ENCODE measurements at places on chromosomes 5 and 9.

- no peak for DNase-seq
Measured at GRCh38 chr9:136345281-136346156, 18.0 kb downstream of the DNLZ start.

- no peak for DNase-seq
Measured at GRCh38 chr5:126831156-126831555, 54.2 kb downstream of the LMNB1 start.

DNA sequence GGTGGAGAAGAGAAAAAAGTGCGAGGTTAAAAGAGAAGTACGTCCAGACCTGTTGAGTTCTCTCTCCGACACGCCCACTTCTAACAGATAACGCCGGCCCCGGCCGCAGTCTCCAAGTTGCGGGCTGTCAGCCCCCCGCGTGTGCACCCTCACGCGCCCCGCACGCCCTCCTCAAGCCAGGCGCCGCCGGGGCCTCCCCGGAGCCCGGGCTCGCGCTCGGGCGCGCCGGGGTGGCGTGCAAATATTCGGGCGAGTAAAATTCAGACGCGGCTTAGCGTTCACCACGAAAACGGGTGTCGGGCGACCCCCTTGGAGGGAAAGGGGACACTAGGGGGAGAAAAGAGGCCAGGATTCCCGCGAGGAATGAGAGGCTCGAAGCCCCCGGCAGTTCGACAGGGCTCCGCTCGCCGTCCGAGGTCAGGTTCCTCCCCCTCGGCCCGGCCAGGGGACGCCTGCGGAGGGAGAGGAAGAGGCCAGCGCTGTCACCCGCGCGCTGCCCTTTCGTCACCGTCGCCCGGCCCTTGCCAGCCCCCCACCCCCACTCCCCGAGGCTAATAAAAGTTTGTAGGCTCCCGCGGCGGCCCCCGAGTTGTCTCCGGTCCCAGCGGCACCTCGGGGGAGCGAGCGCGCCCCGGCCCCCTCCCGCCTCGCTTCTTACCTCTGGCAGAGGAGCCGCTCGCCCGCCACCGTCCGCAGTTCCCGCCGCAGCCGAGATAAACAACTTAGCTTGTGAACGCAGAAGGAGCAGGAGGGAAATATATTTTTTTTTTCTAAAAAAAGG lies 743 bp downstream of the NR3C1 start:
- no peak for DNase-seq

DNA sequence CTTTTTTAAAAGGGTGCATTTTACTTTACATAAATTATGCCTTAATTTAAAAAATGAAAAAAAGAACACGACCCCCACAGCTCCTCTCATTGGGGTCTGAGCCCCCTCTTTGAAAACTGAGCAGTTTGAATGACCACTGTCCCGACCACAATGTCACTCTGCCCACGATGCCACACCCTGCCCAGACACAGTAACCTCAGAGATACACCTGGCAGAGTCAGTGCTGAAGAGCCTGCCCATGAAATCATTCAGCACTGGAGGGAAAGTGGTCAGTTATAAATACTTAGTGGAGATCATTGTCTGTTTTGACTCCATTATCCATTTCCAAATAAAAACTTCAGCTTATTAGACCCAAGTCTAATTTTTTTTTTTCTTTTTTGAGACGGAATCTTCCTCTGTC lies 49.3 kb downstream of the DNAJC21 start:
- DNase-seq, result no peak

- DNase-seq, result no peak
Measured at GRCh38 chr5:119344231-119344630, 11.6 kb upstream of the TNFAIP8 start.

DNA sequence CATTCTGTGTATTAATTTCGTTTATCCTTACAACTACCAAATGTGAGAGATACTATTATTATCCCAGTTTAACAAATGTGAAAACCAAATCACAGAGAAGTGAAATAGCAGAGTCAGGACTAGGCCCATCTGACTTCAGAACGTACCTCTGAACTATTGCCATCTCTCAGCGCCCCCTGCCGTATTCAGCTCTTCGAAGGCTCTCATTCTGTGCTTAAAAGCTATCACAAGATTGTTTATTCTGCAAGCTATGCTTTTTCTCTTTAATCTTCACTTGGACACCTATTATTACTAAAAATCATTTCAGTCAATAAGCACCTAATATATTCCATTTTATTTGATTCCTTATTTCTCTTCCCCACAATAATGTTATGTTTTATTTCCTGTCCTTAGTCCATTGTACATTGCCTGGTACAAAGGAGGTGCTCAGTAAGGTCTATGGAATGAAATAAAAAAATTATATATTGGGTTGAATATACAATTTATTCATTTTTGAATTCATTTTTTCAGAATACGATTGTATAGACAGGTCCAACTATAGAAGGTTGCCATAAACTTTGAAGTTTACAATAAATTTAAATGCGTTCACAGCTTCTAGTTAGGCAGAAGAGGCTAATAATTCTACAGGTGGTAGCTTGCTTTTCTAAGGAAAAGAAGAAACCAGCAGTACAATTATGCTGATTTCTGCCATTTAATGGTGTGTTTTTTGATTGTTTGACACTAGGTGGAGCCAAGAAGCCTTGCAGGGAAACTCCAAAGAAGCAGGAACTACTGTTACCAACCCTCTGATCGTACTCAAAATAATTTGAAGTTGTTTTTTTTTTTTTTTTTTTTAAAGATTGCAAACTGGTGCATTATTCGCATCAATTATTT lies 202.2 kb upstream of the DMRTA1 start:
- DNase-seq, result no peak

DNA sequence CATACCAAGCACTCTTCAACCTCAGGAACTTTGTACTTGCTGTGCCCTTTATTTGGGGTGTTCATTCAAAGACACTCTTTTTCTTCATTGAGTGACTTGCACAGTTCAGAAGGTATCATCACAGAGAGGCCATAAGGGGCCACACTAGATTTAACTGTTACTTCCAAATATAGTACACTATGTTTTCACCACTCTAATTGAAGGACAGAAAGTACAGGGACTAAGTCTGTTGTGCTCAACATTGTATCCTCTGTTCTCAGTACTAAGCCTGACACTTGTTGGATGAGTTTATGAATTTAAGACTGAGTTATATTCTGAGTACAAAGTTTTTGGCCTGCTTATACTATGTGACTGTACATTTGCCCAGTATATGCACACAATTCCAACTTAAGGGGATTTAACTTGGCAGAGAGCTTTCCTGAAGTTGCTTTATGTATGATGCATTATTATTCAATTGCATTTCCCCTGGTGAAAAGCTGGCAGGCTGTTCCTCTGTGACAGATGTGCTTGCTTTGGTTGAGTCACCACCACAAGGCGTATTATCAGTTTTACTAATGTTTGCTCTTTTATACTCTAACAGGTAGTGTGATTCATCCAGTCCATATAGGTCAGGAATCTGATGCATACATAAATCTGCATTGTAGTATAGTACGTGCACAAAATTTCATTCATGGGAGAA lies 714.8 kb downstream of the TLR4 start:
- DNase-seq, result no peak

DNA sequence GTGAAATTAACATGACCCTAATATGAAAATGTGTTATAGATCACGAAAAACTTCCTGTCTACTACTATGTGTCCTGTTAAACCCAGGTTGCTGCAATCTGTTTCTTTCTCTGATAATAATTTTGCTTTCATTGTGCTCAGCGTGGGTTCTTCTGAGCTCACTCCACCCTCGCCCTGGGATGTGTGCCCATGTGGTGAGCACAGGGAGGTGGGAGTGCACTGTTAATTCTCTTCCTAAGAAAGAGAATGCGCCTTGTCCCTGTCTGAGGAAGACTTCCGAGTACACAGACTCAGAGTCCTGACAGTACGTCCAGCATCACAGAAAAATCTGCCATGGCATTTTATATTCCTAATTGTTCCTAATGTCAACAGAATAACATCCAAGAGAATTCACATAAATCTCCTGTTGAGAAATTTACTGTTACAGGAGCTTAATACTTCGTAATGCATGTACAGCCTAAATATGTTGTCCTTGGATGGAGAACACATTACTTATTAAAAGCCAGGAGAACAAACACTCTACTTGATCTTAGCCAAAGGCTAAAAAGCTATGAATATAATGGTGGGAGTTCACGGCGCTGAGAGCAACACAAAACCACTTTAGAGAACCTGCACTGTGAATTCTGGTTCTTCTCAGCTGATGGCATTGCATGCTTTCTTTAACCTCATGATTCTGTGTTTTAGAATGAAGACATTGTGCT lies 102.6 kb downstream of the PDE4D start:
- no peak for DNase-seq

GRCh38 chr5:98372351-98372750 lies 401.1 kb upstream of the RGMB start:
- DNase-seq, result no peak

DNA sequence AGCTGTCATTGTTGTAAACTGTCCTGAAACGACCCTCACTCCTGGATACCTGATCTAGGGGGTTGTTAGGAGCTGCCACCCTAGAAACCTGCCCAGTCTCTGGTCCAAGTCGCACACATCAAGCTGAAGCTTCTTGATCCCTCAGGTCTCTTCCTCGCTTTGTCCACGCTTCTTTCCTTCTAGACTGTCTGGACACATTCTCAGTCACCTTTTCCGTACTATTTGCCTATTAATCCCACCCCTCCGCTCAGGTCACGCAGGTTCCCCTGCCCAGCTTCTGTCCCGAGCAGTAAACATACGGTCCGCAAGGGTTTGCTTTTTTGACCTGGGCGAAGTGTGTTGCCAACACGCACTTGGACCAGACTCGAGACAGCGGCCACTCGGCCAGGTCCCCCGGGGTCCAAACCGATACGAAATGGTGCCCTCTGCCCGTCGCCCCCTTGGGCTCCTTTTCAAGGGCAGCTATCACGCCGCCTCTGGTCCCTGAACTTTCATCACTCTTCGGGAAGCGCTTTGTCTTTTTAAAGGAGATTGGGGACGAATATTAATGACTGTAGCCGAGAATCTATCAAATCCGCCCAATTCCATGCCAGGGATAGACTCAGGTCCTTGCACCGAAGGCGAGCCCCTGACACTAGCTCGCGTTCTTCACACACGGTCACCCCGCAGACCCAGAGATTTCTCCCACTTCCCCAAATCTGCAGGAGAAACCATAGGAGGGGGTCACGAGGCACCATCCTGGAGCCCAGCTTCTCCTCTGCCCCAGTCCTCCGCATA lies 814 bp downstream of the PLCXD3 start:
- DNase-seq, result no peak

- DNase-seq, result no peak
Measured at GRCh38 chr9:27564670-27565069, 8.6 kb downstream of the C9orf72 start.

GRCh38 chr9:125829743-125830142 lies 82.6 kb downstream of the PBX3 start:
- no peak for DNase-seq

GRCh38 chr5:174217527-174217926 lies 172.0 kb downstream of the NSG2 start:
- DNase-seq, result no peak

DNA sequence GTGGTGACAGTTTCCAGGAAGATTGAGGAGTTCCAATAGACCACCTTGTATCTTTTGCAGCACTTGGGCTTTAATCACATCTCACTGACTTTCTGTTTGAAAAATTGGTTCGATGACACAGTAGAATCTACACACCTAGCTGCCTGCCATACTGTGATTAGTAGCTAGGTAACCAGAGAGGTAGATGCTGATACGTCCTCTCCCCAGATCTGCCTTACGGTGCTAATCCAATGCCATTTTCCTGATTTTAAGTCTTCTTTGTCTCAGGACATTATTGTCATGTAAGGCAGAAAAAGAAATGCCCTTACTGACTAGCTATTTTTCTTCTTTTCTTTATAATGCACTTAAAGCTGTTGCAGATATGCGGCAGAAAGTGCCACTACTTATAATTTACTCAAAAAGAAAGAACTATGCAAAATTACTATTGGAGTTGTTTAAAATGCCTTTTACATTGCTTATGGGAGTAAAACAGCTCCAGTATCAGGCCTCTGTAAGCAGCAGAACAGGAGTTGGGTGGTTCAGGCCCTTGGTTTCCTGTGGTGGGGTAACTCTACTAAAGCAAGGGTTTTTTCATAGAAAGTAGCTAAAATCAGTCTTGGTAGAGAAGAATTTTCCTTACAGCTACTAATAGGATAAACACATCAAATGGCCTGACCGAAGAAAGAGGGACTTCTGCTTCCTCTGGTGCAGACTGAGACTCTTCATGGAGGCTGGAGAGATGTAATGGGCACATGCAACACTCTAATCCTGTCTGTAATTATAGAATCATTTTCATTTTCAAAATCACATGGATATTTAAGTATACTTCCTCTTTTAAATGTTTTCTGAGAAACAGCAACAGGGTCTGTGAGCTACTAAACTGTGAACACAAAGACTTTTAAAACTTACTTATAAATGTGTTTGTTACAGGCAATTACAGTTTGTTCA lies 177.2 kb downstream of the MAPKAP1 start:
- no peak for DNase-seq

DNA sequence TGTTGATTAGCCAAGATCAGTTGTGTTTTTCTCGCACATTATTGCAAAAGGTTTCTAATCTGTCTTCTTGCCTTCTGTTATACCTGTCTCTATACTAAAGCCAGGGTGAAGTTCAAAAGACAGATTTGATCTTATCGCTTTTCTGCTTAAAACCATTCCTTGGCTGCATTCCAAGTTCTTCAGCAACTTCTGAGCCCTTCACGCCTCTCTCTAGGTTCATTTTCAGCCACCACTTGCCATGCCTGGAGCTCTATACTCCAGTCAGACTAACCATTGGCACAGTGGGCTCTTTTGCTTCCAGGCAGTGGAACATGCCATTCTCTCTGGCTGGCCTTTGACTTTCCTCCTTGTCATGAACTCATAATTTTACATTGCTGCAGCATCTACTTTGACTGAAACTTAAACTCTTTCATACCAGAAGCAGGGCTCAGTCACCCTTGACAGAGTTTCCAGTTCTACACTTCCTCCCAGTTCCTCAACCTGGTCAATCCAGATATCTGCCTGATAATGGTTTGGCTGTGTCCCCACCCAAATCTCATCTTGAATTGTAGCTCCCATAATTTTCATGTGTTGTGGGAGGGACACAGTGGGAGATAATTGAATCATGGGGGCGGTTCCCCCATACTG lies 114.4 kb downstream of the SLC12A2 start:
- DNase-seq, result no peak

DNA sequence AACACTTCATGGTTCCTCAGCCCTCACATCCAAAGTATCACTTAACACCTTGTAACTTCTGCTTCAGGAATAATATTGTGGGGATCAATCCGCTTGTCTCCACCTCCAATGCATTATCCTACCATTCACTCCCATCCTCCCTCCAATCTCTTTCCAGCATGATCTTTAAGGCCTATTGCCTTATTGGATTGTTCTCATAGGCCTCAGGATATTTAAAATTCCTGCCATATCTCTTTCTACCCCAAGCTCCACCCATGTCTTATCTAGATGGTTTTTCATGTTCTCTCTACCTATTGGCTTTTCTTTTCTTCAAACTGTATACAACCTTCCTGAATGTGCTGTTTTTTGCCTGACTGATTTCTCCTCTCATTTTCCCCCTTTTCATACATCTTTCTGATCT lies 7.2 kb downstream of the KDM4C start:
- no peak for DNase-seq

- DNase-seq, result no peak
Measured at GRCh38 chr5:33340195-33340594, 100.6 kb upstream of the TARS1 start.

All from left renal cortex interstitium (tissue), 4 donors.